SK-N-SH (cell line): ENCODE measurements at places on chromosomes 7 and 10. TPM values are rescaled to one million over a fixed set of nuclear protein-coding genes. Genes with fewer than 3 reads are reported as not detected.

Gene RELN
- 0.02 and 0.06 TPM in 2 replicates for polyA plus RNA-seq

- no peak overlapping the region for H3K27ac ChIP-seq
- no peak overlapping the region for H3K4me3 ChIP-seq
- H3K36me3 ChIP-seq, result no peaks in the 10 kb centered on the region
- no peak for DNase-seq
Observed at GRCh38 chr10:73576890-73577591, 14.1 kb downstream of the USP54 start.

DNA sequence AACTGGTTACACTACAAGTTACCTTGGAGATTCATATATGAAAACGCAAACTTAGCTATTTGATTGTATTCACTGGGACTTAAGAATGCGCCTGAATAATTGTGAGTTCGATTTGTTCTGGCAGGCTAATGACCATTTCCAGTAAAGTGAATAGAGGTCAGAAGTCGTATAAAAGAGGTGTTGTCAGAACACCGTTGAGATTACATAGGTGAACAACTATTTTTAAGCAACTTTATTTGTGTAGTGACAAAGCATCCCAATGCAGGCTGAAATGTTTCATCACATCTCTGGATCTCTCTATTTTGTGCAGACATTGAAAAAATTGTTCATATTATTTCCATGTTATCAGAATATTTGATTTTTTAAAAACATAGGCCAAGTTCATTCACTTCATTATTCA lies 9.3 kb downstream of the STEAP1 start:
- H3K4me1 ChIP-seq, result peaks cover 4% of the 10 kb centered on the region; the same call in 1 of the 2 replicates
- no peak overlapping the region for H3K4me3 ChIP-seq
- H3K36me3 ChIP-seq, result peaks cover 43% of the 10 kb centered on the region
- no peak overlapping the region for H3K27ac ChIP-seq

- H3K4me3 ChIP-seq, result no peak overlapping the region
- H3K36me3 ChIP-seq, result no peaks in the 10 kb centered on the region
- peaks cover 28% of the 10 kb centered on the region; the same call in 1 of the 2 replicates for H3K27me3 ChIP-seq
- no peak for DNase-seq
Observed at GRCh38 chr10:62726638-62727037, 77.9 kb upstream of the ADO start.

GRCh38 chr7:87565877-87566276 lies 34.8 kb downstream of the ABCB1 start:
- no peak overlapping the region for H3K4me3 ChIP-seq
- H3K4me1 ChIP-seq, result no peaks in the 10 kb centered on the region
- no peaks in the 10 kb centered on the region for H3K36me3 ChIP-seq
- no peaks in the 10 kb centered on the region for H3K27me3 ChIP-seq
- DNase-seq, result no peak
- no peak overlapping the region for H3K27ac ChIP-seq

DNA sequence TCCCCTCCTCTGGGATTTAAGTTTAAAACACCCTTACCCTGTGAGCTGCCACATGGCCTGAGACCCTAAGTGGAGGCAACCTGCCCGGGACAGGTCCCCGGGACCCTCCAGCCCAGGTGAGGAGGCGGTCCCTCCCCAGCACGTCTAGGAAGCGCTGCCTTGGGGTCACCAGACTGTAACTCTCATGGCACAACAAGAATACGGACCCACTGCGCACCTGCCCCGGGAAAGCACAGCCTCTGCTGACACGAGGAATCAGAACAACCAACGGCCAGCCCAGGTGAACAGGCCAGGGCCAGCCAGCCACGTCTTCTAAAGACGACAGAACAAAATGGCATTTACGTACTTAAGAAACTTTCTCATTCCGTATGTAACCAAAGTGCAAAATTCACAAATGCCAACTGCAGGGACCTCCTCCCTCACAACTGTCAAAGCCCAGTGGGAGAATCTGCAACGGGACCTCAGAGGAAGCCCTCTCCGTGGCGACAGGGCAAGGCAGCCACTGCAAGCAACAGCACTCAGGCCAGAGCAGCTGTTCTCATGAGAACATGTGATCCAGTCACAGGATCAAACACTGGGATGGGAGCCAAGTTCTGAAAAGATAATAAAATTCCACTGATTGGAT lies 208.4 kb downstream of the DIP2C start:
- peak; percentile 83 for DNase-seq
- peaks cover 13% of the 10 kb centered on the region; the same call in 1 of the 2 replicates for H3K36me3 ChIP-seq
- H3K4me1 ChIP-seq, result peaks cover 28% of the 10 kb centered on the region; the same call in 1 of the 2 replicates
- no peak overlapping the region for H3K4me3 ChIP-seq
- no peak overlapping the region for H3K27ac ChIP-seq

- no peak overlapping the region for H3K4me3 ChIP-seq
- H3K27me3 ChIP-seq, result peaks cover 32% of the 10 kb centered on the region
- no peaks in the 10 kb centered on the region for H3K36me3 ChIP-seq
Observed at GRCh38 chr10:47340608-47341170, 7.5 kb upstream of the RBP3 start.

DNA sequence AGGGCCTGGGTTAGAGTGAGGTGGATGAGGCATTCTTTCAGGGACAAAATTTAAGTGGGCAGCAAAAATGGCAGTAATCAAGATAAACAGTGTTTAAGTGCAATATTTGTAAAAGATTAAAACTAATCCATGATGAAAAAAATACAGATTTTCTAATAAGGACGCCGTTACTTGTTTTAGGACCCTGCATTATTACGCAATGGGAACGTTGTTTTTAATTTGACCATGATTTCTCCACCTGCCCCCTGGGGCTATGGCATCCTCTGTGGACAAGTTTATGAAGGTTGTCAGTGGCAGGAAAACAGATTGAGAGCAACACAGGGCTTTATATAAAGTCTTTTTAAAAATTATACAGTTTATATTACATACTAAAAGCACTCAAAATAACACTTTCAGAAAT lies 380.6 kb upstream of the PHF14 start:
- peaks cover 11% of the 10 kb centered on the region for H3K4me1 ChIP-seq
- H3K36me3 ChIP-seq, result peaks cover 3% of the 10 kb centered on the region
- H3K27me3 ChIP-seq, result no peaks in the 10 kb centered on the region
- DNase-seq, result no peak

DNA sequence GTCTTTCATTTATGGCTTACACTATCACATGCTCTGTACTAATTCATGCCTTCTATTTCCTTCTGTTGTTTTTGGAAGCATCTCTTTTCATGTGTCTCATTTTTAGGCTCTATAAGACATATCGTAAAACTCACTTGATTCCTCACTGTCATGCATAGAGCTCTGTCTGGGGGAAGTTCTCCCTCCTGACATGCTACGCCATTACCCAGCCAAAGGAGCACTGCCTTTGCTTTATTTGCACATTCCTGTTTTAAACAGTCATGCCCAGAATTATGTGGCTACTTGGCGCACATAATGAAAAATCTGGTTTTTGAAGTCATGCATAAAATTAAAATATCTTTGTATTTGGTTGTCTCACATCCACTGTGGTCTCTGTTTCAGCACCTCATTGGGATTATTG lies 17.6 kb upstream of the AKR1C3 start:
- no peak for DNase-seq
- peaks cover 10% of the 10 kb centered on the region; the same call in 1 of the 2 replicates for H3K27me3 ChIP-seq
- no peaks in the 10 kb centered on the region for H3K36me3 ChIP-seq
- no peaks in the 10 kb centered on the region; the same call in 1 of the 2 replicates for H3K4me1 ChIP-seq
- H3K4me3 ChIP-seq, result no peak overlapping the region
- H3K27ac ChIP-seq, result no peak overlapping the region

DNA sequence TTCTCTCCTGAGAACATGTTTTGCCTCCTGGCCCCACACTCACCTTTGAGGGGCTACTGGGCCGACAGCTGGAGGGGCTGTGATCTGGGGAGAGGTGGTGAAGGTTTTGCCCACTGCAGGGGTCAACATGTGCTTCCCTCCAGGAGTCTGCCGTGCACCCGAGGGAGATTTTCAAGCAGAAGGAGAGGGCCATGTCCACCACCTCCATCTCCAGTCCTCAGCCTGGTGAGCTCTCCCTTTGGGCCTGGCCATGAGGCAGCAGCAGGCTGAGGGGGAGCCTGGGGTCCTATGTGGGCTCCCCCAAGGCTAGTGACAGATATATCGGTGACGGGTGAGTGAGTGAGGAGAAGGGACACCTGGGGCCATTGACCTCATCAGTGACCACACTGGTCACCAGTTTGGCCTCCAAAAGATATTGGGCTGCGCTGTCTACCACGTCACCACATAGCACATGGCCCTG lies 6.6 kb downstream of the PGAM2 start:
- no peaks in the 10 kb centered on the region for H3K27me3 ChIP-seq
- H3K4me1 ChIP-seq, result no peaks in the 10 kb centered on the region
- H3K4me3 ChIP-seq, result no peak overlapping the region
- H3K27ac ChIP-seq, result no peak overlapping the region
- DNase-seq, result no peak
- peaks cover 50% of the 10 kb centered on the region for H3K36me3 ChIP-seq

GRCh38 chr7:25392588-25393338 lies 164.5 kb upstream of the NPVF start:
- peaks cover 10% of the 10 kb centered on the region for H3K4me1 ChIP-seq
- no peaks in the 10 kb centered on the region for H3K36me3 ChIP-seq
- H3K27ac ChIP-seq, result no peak overlapping the region
- peak; percentile 19 for DNase-seq
- no peak overlapping the region for H3K4me3 ChIP-seq

DNA sequence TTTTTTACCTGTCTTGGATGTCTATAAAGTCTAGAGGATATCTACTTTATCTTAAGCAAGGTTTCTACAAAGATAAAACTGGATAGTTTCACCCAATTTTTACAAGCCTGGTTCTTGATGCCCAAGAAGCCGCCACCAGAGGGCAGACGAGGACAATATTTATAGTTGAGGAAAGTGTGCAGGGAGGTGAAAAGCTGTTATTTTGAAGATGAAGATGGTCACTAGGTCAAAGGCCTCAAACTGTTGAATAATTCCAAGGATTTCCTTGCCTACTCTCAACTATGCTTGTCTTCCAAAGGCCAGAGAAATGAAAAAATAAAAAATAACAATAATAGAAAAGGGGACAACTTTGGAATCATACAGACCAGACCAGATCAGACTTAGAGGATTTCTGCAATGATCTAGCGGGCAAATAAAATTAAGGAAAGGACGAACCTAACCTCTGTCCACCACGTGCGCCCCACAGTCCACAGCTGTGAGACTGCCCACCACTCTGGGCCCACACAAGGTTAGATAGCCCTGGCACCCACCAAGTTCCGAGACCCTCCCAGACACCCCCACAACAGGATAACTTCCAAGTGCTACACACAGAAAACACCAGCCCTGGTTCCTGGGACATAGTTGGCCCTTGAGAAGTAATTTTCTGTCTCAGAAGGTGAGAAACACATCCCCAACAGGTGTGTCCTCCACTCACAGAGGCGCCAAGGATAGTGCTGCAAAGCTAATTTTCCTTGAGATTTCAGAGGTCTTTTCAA lies 2.8 kb downstream of the PKD1L1 start:
- peak; percentile 74 for DNase-seq
- H3K4me1 ChIP-seq, result peaks cover 35% of the 10 kb centered on the region
- H3K36me3 ChIP-seq, result no peaks in the 10 kb centered on the region
- H3K27me3 ChIP-seq, result no peaks in the 10 kb centered on the region
- H3K4me3 ChIP-seq, result no peak overlapping the region

DNA sequence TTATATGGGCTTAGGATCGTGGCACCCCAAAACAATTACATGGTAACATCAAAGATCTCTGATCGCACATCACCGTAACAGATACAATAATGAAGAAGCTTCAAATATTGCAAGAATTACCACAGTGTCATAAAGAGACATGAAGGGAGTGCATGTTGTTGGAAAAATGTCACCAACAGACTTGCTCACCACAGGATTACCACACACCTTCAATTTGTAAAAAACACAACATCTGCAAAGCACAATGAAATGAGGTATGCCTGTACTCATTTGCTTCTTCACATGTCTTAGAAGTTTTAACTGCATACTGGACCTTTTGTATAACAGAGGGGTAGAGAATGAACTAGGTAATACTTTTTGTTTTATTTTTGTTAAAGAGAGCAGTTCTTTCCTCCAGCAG lies 96.6 kb downstream of the TPST1 start:
- H3K27ac ChIP-seq, result no peak overlapping the region
- H3K27me3 ChIP-seq, result no peaks in the 10 kb centered on the region
- no peak overlapping the region for H3K4me3 ChIP-seq
- DNase-seq, result no peak

DNA sequence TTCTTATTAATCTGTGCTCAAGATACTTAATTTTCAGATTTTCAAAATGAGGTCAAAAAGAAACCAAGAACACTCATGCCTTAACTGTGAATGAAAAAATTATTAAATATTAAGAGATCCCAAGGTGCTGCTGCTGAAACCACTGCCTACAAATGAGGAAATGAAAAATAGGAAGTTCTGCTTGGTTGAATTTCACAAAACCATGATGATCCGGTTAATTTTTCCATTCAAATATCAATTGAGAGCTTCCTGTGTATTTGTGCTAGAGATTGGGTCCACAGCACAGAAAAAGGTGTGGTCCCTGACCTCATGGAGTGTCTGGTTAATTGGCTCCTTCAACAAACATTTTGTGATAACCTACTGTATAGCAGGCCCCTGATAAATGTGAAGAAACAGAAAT lies 132.7 kb upstream of the YAE1 start:
- no peaks in the 10 kb centered on the region for H3K36me3 ChIP-seq
- H3K4me1 ChIP-seq, result no peaks in the 10 kb centered on the region
- H3K27ac ChIP-seq, result no peak overlapping the region
- DNase-seq, result no peak
